ENCODE measurements at places on chromosomes 4 and X.

DNA sequence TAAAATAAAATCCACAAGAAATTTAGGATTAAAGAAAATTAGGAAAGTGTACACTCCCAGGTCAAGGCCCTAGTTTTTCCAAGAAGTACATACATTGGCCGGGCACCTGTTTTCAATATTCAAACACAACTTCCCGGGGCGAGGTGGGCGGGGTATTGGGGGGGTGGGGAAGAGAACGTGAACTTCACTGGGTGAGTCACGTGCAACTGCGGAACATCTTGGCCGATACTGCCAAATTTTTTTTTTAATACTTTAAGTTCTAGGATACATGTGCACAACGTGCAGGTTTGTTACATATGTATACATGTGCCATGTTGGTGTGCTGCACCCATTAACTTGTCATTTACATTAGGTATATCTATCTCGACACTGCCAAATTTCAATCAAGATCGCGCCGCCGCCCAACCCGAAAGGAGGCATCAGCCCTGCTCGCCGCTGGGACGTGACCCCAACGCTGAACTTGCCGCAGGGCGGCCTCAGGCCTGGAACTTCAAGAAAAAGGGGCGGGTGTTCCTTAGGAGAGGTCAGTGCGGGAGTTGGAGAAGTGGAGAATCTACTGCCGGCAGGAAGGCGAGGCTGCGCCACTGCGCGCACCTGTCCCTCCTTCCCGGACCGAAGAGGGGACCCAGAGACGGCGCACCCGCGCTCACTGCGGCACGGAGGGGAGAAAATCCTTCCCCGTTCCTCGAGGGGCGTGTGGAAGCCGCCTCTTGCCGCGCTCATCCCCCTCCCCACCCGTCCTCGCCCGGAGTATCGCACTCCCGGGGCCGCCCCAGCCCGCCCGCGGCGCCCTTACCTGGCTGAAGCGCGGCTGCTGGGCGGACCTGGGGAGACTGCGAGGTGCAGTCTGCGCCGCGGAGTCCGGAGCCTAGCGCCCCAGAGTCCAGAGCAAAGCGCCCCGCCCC, at the start of gene TEC:
Gene TEC, minus strand, starts transcription at position 883 of the 905 bp plus-strand sequence. CDS start 41,224 bp downstream, outside the sequence.
- peak; percentile 15 for DNase-seq

DNA sequence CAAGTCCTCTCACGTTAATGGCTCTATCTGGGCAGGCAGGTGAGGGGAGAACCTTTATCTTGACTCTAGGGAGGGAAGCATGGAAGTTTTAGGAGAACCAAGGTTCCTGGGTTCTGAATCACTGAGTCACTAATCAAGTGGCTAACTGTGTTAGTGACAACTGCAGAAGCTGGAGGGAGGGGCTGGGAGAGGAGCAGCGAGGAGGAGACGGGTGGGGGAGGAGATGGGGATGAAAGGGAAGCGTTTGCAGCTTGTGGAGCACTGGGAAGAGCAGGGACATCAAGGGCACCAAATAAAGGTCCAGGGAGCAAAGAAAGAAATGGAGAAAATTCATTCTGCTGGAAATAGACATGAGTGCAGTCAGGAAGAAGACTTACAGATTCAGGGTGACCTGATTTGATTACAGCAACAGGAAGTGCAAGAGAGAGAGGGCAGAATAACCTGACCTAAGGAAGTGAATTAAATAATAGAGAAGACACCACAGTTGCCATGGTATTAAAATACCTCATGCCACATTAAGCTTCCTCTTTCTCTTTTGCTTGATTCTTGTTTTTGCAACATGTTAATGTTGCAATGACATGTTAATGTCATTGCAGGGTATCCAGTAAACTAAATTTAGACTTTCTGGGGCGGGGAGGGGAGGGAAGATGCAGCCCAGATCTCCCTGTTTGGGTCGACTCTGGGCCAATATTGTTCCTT, 4.5 kb upstream of the SETD7 start:
- DNase-seq, result peak; percentile 30

GRCh38 chr4:165560941-165561340, 182.1 kb downstream of the CPE start:
- peak; percentile 39 for DNase-seq

DNA sequence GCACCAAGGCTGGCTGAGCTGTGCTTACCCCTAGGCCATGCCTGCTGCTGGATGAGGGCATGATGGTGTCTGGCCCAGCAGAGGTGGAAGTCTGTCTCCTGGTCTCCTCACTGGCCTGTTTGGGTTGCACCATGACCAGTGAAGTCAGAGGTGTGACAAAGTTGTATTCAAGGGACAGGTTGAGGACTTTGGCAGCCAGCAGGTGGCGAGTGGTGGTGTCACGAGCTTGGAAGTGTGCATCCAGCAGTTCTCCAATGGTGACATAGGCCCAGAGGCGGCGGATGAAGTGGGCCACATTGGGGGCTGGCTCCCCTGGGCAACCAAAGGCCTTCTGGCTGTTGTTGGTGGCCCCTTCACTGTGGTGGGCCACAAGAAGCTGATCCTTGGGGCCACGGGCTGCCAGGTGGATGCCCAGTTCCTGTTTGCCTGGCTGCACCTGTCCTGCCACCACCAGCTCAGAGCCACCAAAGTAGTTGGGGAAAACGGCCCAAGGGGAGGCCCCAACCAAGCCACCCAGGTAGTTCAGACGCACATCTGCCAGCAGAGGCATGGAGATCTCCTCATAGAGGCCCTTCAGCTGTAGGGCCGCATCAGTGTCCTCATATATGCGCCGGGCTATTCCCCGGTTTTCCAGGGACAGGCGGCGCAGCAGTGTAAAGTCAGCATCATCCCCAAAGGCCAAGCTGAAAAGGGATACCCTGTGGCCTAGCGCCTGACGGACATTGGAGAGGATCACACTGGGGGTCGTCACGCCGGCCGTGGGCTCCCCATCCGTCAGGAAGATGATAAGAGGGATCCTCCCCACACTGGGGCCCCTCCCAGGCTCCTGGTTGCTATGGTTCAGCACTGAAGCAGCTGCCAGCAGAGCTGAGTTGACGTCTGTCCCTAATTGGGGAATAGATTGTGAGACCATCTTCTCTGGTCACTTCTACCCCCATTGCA, 39.7 kb downstream of the ITIH6 start:
- DNase-seq, result no peak

- DNase-seq, result no peak
Observed at GRCh38 chr4:188620608-188621007, 481.4 kb downstream of the TRIML1 start.

DNA sequence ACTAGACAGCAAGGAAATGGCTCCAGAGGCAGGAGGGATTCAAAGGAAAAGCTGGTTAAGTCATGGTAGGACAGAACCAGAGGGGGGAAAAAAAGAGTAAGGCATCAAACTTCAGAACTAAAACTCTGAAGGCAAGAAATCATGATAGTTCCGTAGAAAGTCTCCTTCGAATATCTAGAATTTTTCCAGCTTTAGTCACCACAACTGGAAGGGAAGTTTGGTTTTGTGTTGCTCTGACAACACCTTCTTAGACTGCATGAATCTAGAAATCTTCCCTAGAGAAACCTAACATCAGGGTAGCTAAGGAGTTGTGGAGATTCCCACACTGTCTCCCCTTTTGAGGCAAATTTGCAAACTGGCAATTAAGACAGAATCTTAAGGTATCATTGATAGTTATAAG, 33.7 kb downstream of the AMMECR1 start:
- DNase-seq, result peak; percentile 87

DNA sequence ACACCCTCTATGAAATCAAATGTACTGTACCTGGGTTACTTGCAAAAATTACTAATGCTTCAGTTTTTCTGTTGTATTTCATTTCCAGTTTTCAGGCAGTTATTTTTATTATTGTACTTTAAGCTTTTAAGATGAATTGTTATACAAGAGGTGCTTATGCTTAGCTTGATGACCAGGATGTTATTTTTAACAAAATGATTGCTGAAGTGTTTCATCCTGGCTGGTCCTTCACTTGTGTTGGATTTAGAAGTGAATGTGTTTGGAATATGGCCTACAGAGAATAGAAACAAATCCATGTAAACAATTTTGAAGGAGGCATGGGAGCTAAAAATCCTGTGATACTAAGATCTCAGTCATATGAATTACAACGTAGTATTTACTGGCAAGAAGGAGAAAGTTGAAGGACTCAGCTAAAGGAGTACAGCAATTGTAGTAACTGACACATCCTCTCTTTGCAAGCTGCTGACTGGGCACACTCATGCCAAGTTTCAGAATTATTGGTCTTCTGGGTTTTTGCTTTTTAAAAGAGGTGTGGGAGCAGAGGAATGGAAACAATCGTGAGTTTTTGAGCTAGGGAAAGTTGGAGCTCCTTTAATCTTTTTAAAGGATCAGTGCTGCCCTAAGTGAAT, 9.2 kb downstream of the UBE2A start:
- no peak for DNase-seq

Measured in choroid plexus epithelial cell (primary cell).